ENCODE measurements at places on chromosomes 2 and 18.

DNA sequence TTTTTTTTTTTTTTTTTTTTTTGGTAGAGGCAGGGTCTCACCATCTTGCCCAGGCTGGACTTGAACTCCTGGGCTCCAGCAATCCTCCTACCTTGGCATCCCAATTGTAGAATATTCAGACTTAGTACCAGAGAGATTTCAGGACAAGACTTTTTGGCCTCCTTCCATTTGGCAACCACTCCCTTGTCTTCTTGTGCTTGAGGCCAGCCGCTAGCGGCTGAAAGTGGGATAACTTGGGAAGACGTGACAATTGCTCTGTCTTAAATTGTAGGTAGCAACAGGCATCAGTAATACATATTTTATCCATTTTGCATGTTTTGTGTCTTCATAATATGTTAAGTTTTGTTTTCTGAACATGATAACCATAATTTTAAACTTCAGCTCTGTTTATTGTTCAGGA lies 53.3 kb upstream of the TTN start:
- DNase-seq: no peak

DNA sequence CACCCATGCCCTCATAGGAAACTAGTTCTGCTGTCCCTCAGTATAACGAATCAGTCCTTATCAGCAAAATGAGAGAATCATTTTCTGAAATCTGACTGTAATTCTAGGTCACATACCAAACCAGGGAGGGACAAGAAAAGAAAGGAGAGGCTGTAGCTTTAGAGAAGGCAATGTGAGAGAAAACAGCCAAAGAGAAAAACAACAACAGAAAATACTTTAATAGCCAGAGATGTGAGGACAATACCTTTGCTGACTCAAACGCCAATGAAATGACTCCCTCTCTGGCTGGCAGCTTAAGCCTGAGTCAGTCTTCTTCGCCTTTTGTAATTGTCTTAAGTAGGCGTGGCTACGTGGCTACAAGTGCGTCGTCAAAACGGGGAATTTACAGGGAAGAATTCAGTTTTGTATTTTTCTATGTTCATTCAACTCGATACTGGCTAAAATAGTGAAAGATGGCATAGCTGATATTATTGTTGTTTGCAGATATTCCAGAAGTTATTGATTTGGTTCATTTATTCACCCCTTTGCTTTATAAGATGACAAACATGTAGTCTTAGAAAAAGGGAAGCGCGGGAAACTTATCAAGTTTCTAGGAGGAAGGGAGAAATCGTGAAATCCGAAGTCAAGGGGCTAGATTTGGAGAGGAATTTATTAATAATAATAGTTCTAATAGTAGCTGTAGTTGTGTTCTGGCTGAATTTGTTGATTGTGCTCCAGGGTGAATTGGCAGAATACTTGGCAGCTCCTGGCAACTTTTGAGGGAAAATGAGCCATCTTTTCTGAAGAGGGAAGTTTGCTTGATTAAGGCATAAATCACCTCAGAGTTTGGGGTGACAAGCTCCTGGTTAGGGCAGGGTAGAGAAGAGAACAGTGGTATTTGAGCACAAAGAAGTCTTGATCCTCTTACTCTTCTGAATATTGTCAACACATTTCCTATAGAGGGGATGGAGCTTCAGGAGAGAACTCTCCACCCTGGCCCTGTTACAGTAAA lies at the start of gene IL1A:
Gene IL1A (minus strand): TSS at position 295 of the 991 bp plus-strand sequence. CDS start 723 bp downstream, outside the sequence.
- DNase-seq: no peak

DNA sequence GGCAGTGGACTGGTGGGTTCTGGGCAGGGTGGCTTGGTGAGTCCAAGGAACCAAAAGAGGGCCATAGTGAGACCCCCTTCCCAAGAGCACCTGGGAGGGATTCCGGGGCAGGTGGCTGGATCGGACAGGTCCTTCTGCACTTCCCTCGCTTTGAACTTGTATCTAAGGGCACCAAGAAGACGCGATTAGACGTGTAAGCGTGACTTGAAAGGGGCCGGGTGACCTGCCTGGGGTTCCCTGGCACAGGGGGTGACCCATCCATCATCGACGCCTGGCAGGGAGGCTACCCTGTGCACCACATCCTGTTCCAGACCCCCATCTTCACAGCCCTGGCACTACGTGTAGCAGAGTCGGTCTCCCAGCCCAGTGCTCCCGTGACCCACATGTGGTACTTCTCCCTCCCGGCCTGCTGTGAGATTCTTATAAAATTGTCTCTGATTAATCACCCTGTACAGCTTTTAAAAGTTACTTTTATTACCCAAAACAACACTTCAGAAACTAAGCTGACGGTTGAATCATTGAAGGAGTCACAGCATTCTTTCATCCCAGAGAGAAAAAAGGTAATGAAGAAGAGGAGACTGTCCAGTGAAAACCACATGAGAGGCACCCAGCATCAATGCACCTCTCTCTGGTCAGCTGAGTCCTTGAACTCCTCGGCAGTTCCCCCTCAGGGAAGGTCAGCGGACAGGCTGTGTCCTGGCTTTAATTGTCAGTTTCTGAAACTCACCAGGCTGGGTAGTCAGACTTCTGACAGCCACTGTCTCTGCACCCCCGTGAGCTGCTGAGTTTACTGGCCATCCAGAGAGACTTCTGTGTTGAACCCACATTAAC lies 13.0 kb downstream of the SH3BP4 start:
- DNase-seq: no peak

DNA sequence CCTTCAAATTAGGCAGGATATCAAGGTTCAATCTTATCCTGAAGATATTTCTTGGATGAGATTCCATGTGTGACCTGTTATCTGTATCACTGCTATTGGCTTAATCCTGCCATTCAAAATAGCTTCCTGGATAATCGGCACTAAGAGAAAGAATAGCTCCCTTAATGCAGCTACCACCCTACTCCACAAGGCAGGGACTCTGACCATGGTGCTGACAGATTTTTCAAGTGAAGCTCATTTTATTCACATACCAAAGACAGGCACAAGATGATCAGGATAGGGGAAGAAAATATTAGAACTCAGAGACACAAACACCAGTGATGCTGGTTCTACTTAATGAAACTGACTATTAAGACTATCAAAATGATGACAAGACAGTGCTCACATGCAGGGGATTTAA lies 74.9 kb downstream of the ORC4 start:
- DNase-seq: no peak

DNA sequence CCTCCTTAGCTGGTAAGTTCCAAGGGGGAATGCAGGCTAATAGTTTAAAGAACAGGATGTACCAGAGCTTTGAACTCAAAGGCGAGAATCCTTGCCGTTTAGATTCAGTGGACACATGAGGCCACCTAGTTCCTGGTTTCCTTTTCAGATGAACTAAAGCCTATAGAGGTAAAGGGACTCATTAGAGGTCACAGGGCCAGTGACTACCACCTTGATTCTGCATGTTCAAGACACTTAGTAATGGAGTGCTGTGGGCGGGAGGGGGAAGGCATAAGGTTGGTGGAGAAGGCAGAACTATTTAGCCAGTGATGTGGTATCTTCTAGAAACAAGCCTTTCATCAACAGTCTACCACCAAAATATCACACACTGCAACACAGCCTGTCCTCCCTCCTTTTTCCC lies 47.9 kb downstream of the ARHGEF33 start:
- DNase-seq: no peak

DNA sequence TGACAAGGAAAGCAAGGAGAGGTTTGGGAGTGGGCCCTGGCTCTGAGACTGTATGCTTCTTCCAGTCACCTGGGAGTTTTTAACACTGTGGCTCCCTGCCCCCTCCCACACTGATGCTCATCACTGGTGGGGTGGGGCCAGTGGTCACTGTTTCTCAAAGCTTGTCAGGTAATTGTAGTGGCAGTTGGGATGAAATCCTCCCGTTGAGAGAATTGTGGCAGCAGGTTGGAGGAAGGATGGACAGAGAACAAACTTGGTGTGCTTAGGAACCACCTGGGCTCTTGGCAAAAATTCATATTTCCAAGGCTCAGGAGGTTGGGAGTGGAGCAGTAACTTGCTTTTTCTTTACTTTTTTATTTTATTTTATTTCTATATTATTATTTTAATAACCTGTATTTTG lies 25.1 kb downstream of the DGKD start:
- no peak for DNase-seq

GRCh38 chr2:165594935-165595255 lies 125.4 kb downstream of the CSRNP3 start:
- DNase-seq: no peak
